Activated T-cell treated with anti-CD3 and anti-CD28 coated beads for 24 hours (primary cell): ENCODE measurements at places on chromosomes 5 and 9.

DNA sequence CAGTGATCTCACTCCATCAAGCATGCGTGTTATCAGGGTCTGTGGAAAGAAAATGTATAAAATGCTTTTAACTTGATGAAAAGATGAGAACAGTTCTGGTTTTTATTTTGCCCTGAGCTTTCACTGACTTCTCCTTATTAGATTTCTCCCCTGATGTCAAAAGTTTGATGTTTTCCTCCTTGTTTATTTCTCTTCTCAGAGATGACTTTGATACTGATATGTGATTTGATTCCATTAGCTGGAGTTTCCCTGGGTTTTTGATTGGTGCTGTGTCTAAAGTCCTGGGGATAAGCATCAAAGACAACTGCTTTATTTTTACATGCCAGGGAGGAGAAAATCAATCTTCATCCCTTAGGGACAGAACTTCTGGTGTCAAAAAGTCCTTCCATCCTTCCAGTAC is 510.0 kb downstream of the KCTD16 start:
- no peak for DNase-seq

DNA sequence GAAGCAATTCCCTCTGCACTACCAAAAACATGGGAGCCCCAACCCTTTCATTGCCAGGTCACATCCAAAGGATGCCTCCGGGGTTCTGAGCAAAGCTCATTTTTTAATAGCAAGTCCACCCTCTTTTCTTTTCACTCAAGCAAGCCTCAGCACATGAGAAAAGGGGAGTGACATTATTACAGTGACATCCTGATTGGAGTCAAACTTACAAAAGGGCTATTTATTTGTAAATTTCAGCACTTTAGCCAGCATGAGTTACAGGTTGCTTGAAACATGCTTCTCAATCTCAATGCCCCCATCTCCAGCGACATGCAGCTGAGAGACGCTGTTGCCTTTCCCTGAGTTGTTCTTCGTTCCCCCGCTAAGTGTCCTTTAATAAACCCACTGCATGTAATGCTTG is 238.4 kb upstream of the PANK3 start:
- DNase-seq, result no peak

DNA sequence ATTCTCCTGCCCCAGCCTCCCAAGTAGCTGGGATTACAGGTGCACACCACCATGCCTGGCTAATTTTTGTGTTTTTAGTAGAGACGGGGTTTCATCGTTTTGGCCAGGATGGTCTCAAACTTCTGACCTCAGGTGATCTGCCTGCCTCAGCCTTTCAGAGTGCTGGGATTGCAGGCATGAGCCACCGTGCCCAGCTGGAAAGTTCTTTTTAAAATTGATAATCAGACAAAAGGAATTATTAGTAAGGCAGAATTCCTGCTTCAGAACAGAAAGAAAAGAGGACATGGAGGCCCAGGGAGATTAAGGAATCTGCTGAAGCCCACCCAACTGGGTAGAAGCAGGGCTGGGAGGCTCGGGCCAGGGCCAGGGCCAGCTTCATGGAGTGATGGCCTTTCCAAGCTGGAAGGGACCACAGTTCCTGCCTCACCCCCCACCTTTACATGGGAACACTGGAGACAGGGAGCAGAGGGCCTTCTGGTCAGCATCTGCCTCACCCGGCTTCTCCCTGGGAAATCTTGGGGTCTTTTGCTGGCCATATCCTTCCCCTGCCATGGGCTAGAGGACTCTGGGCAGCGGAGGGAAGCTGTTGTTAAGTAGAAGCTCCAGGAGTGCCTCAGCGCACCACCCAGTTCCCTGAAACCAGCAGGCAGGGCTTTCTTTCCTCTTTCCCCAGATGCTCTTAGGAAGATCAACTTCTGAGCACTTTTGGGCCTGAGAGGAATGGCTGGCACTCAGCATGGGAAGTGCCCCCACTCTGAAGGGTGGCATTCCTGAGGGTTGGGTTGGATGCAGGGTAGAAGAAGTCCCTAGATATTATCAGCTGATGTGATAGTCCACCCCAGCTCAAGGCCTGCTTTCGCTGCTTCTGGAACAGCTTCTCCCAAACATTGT is 70.1 kb downstream of the RGS3 start:
- no peak for DNase-seq

DNA sequence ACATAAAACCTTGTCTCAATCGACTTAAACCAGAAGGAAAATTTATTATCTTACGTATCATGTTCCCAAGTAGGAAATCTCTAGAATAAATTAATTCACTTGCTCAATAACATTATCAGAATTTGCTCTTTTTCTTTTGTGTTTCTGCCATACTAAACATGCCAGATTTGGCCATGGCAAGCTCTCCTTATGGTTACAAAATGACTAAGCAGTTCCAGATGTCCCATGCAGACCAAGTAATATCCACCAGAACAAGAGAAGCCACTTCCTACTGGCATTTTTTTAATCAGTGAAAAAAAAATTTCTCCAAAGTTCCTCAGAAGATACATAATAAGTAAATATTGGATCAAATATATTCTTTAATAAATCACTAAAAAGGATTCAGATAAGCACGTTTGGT is 25.2 kb upstream of the ADAMTS6 start:
- DNase-seq, result no peak

DNA sequence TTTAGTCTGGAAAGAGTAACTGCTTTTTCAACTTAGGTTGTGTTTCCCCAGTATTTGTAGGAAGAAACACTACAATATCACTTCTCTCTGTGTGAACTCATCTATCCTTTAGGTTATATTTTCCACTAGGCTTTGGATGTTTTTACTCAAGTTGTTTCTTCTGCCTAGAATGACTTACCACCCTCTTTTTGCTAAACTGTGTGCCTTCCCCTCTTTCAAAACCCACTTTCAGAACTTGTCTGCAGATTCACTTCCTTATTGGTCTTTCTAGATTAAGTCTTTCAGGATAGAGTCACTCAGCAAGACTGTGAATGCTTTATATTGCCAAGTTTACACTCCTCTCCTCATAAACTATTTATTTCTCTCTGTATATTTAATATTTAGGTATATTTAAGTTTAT is 14.2 kb upstream of the CAST start:
- DNase-seq, result no peak

DNA sequence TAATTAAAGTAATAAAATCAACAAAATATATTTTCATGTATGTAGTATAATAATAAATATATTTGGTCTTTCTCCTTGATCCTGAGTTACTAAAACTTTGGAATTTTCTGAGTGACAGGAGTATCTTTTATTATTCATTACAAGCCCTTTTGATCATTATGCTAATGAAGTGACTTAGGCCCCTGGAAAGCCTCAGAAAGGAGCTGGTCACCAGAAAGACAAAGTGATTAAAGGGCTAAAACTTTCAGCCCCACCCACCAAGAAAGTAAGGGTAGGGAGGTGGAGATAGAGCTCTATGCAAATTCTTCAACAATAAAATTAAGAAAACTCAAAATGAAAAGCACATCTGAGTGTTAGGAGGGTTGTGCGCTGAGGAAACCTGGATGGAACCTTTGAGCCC is 27.5 kb downstream of the UBQLN1 start:
- DNase-seq, result no peak

GRCh38 chr9:137227054-137227852 is at the start of gene RNF224:
Gene RNF224, plus strand, starts transcription at chr9:137227502. Its CDS starts 834 bp downstream, at chr9:137228336.
- peak; percentile 77 for DNase-seq

DNA sequence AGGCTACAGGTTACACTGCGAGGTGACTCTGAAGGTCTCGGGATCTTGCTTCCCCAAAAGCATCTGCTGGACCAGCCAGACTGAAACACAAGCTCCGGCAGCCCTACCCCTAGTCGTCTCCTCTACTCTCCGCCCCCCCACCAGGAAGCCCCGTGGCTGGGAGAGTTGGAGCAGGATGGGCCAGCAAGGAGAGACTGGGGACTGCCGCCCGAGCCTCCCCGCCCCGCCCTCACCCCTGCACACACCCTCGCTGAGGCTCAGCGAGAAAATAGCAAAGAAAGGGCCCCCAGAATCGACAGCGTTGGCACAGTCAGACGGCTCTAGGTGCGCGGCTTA is 1.3 kb downstream of the TRIM7 start:
- no peak for DNase-seq

DNA sequence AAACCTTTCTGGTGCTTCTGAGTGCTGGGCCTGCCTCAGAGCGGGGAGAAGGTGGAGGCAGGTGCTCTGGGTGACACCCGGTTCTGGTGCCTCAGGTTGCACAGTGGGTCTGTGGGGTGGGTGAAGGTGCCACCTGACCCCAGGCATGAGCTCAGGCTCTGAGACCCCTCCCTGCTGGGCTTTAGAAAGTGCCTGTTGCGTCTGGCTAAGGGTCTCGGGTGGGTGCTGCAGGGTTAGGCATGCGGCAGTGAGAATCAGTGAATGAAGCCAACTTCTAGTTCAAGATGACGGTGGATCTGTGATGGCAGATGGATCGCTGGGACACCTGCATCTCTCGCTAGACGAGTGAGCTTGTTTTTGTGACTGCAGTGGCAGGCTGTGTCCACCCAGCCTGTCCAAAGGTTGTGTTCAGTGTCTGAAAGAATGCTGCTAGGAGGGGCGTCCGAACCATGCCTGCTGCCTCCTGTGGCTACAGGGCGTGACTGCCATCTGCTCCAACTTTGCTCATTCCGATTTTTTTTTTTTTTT is 5.0 kb downstream of the SQSTM1 start:
- DNase-seq, result no peak

- no peak for DNase-seq
Measured at GRCh38 chr5:139204196-139204595, 6.0 kb upstream of the SIL1 start.

GRCh38 chr5:119275601-119276173 is 80.1 kb upstream of the TNFAIP8 start:
- no peak for DNase-seq

- DNase-seq, result no peak
Measured at GRCh38 chr5:105508519-105508918, 1945.9 kb upstream of the NUDT12 start.

GRCh38 chr5:95880081-95880926 is 57.8 kb upstream of the GLRX start:
- no peak for DNase-seq

GRCh38 chr9:115194216-115194615 is 76.3 kb upstream of the TNC start:
- DNase-seq, result no peak

DNA sequence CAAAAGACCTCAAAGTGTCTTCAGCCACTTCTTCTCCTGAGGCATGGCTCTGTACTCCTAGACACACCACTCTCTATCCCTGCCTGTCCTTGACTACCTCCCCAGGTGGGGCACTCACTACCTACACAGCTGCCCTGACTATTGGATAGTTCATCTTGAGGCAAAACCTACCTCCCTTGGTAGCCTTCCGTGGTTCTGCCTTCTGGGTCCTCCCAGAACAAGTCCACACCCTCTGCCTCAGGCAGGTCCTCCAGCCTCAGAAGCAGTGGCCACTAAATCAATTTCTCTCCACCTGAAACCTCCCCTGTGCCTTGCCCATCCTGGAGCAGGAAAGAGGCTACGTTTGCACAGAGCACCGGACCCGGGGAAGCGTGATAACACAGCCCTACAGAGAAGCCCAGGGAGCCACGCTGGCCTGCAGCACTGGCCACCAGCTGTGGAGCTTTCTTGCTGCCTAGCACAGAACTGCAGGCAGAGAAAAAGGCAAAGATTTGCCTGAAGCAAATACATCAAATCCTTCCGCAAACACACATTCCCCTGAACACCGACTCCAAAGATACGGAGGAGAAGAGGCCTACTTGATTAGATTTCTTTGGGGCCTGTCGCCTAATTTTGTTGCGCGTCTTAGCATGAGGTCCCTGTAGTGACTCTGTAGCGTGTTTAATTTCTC is 141.8 kb downstream of the C9orf50 start:
- DNase-seq, result no peak

DNA sequence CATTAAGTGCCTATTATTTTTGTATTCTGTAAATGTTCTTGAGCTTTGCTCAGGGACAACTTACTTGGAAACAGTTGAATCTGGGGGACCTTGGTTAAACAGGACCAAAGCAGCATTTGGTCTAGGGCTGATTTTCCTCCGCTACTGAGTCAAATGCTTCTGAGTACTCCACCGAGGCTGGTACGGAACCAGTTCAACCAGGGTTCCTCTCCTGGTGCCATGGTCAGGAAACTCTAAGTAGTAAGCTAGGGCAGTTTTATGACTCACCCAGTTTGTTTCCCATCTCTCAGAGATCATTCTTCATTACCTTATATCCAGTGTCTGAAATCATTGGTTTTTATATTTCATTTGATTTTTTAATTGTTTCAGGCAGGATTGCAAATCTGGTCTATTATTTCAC is 111.9 kb upstream of the TNFAIP8 start:
- no peak for DNase-seq

DNA sequence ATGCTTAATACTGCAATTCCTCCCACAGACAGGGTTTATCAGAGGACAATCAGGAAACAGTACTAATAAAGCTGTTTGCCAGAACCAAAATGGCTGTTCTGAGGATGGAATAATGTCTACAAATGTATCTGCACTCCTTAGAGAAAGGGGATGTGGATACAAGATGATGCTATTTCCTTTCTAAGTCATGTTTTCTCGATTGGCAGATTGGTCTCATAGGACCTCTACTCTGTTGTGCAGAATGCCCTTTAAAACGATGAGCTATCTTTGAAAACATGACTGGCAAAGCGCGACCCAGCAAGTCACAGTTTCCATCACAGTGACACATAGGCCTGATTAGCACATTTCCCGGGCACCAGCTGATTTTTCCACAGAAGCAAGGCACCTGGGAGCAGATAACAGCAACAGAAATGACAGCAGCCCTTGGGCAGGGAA is 54.0 kb downstream of the AOPEP start:
- DNase-seq, result peak; percentile 5

GRCh38 chr5:168570490-168571328 is 8.5 kb downstream of the PANK3 start:
- DNase-seq, result no peak

GRCh38 chr9:133371261-133371711 is 4.6 kb downstream of the SURF4 start:
- peak; percentile 70 for DNase-seq
